ENCODE measurements at places on chromosomes 11 and 22. TPM values are rescaled to one million over a fixed set of nuclear protein-coding genes. Genes with fewer than 3 reads are reported as not detected.

KLHDC7B gene
- total RNA-seq, result 12.0 TPM

CCDC90B gene
- total RNA-seq, result 30.2 TPM

GRCh38 chr22:28547132-28547842 lies 132.4 kb downstream of the TTC28 start:
- H3K4me1 ChIP-seq, result no peaks in the 10 kb centered on the region
- DNase-seq, result no peak
- H3K27ac ChIP-seq, result no peak overlapping the region
- H3K4me3 ChIP-seq, result no peak overlapping the region
- H3K27me3 ChIP-seq, result peaks cover 20% of the 10 kb centered on the region
- no peaks in the 10 kb centered on the region for H3K36me3 ChIP-seq

- H3K27me3 ChIP-seq, result no peaks in the 10 kb centered on the region
- no peak overlapping the region for H3K4me3 ChIP-seq
- DNase-seq, result no peak
- peaks cover 4% of the 10 kb centered on the region for H3K36me3 ChIP-seq
- no peak overlapping the region for H3K27ac ChIP-seq
Measured at GRCh38 chr11:31651208-31651607, 141.6 kb downstream of the ELP4 start.
